ENCODE measurements at places on chromosomes 3 and 15.

GRCh38 chr3:147672436-147672835 lies 263.3 kb downstream of the ZIC1 start:
- no peak for DNase-seq

DNA sequence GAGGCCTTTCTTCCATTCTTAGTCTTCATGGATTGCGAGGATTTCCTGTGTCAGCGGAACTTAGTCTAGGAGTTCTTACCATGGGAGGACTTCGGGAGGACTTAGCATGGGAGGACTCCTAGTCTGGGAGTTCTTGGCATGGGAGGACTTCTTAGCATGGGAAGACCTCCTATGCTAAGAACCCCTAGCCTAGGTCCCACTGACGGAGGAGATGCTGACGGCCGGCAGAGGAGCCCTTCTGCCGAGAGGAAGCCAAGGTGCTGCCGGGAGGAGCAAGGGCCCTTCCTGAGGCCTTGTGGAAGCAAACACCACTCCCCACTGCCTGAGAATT lies 35.6 kb upstream of the LDHAL6B start:
- DNase-seq: no peak

GRCh38 chr3:75894234-75894633 lies 108.9 kb upstream of the ZNF717 start:
- DNase-seq: no peak

- no peak for DNase-seq
Measured at GRCh38 chr15:82803793-82804574, 1.9 kb downstream of the FSD2 start.

DNA sequence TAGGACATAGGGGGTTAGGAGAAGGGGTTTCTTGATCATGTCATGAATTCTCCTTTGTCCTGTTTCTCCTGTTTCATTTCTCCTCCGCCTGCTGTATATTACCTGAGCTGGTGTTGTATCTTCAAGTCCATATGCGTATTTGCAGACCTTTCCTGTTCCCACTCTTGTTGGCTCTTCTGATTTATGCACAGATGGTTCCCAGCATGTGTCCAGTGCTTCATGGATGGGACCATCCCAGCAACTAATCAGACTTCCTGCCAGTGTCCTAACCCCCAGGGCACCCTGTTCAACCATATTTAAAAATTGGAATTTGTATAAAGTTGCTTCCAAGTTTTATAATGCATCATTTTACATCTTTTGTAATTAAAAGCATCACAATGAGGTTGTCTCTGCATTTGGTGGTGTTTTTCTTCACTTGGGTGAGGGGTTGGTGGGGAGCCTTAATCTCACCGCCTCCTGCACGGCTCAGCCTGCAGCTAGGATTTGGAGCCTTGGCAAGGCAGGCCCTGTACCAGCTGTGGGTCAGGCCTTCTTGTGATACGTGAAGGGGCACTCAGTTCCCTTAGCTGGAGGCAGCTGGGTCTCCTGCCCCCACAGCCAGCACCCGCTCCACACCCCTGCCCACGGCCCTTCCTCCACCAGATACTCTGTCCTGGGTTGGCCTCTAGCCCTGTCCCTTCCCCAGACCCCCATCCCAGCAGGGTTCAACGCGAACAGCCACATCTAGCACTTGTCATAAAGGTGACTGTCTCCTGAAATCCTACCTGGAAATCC lies 72.0 kb upstream of the BLM start:
- no peak for DNase-seq

DNA sequence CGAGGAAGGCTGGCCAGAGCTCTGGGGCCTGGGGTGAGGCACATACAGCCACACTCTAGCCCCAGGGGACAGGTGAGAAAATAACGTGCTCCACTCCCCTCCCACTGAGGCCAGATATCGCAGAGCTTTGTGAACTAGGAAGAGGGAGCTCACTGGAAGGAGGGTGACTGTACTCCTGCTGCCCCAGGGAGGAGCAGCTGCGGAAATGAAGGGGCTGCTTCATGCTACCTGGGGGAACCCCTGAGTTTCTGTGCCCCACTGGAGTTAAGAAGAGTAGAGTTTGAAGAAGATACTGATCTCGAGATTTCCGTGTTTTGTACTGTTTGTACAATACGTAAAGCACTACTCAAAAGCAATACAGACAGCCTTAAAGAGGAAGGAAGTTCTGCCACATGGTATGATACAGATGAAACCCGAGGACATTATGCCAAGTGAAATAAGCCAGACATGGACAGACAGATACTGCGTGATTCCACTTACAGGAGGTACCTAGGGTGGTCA lies 44.6 kb downstream of the CMTM6 start:
- no peak for DNase-seq

DNA sequence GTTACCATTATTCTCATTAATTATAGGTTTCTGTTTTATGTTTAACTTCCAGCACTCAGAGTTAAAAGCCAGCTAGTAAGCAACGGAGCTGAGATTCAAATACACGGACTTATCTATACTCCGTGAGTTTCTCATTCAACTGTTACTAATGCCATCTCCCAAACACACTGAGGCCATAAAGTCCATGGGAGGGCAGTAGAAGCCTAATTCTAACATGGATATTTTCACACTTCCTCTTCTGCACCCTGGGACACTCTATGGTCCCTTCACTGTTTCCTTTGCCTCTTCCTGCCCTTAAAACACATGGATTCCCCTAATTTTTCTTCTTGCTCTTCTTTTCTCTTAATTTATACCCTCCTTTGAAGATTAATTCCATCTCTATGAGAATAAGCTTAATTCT lies 245.0 kb downstream of the KLF13 start:
- no peak for DNase-seq

DNA sequence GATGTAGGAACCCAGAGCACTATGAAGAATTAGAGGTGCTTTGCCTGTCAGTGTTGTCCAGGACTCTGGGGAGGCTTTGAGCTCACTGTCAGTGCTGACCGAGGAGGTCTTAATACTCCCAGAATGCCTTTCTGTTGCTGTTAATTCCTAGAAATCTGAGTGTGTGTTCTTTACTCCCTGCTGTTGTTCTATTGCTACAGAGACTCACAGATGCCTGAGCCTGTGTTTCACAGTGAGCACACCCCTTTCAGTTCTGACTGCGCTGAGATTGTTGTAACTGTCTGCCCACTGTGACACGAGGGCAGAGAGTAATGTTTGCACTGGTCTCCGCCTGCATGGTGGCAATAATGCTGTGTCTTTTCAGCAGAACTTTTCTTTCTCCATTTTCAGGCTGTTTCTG lies 162.9 kb downstream of the RYR3 start:
- no peak for DNase-seq

DNA sequence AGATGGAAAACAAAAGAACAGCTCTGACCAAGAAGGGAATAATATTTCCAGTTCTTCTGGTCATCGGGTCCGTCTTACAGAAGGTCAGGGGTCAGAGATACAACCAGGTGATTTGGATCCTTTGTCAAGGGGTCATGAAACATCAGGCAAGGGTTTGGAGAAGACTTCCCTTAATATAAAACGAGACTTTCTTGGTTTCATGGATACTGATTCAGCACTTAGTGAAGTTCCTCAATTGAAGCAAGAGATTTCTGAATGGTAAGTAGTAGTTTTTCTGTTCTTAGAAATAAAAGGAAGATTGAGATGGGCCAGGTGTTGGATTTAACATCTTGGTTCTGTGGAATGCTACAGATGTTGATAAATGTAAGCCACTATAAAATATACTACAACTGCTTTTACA lies 9.5 kb downstream of the MGA start:
- no peak for DNase-seq

Data from H54 (cell line).